ENCODE measurements at places on chromosomes 5 and 9.

GRCh38 chr9:101671567-101671966 lies 66.9 kb downstream of the GRIN3A start:
- no peak for DNase-seq

- DNase-seq, result no peak
These were observed 66.2 kb downstream of the FOXD1 start for GRCh38 chr5:73382401-73382740.

DNA sequence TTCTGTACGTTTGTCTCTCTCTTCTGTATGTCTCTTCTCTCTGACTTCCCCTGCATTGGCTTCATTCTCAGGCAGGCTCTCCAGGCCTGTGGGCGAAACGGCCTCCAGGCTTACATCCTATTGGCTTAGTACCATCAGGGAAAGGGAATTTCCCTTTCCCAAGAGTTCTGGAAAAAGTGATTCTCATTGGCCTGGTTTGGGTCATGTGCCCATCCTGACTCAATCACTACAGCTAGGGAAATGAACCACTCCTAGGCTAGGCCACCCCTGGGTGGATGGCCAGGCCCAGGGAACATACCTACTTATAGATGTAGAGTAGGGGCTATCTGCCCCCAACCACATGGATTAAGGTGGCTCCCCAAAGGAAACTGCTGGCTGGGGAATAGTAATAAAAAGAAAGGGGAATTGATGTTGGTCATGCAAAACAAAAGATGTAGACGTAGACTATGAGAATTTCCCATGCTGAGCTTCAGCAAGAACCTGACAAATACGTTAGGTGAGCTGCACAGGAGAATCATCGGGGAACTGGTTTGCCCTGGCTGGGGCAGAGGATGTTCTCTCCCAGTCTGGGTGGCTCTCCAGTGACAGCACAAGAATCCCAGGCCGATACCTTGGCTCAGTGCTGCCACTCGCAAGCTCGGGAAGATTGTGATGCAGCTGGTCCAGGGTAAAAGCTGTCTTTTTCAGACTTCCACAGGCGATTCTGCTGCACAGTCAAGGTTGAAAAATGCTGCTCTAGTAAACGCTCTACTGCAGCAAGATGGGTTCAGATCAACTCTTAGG lies 3.7 kb upstream of the EGR1 start:
- DNase-seq, result no peak

DNA sequence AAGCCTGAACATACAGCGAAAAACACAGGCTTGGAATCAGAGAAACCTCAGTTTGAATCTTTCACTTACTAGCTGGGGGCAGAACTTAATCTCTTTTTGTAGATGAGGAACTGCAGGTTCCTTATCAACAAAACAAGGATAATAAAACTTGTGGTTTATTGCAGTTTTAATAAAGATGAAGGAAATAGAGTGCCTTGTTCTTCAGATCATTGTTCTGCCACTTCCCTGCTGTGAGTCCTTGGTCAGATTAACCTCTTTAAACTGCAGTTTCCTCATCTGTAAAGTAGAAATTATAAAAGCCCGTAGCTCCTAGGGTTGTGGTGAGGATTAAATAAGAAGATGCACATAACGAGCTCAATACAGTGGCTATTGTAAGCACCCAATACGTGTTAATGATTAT lies 57.4 kb downstream of the FEM1C start:
- no peak for DNase-seq

DNA sequence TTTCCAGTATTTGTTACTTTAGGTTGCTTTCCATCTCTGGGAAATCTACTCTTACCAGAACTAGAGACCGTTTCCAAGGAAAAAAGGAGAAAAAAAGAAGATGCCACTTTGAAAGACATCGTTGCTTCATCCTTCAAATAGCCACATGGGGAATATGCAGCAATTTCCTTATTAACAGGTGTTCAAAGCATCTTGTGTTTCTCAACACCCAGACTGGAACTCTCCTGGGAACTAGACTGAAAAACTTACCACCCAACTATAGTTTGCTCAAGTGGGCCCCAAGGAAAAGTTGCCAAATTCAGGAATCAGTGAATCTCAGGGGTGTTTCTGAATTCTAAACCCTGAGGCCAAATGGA lies 80.0 kb upstream of the JAK2 start:
- no peak for DNase-seq

DNA sequence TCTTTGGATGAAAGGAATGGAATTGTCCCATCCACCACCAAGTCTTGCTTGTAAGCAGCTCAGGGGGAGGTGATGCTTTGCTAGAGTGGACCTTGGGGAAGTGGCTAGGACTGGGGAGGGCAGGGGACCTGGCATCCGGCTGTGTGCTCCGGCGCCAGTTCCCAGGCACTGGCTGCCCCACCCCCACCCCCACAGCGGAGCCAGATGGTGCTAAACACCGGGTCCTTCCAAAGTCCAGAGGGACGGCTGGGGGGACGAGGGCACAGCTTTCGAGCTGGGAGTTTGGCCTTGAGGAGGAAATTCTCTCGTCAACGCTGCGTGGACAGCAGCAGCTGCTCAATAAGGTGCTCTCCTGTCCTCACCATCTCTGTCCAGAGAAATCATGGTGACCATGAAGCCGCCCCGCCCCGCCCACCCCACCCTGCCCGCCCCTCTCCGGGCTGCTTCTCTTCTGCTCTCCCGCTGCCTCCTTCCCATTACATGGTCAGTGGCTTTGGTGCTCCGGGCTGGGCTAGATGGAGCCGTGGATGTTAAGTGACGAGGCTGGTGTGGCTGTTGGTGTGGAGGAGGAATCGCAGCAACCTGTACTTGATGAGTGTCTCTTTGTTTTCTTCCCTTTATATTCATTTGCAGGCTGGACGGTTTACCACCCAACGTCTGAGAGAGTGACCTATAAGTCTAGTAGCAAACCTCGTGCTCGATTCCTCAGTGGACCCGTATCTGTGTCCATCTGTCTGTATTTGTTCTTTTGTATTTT lies 115.7 kb downstream of the WNK2 start:
- DNase-seq, result no peak

GRCh38 chr9:135068776-135069415 lies 18.6 kb upstream of the OLFM1 start:
- no peak for DNase-seq

DNA sequence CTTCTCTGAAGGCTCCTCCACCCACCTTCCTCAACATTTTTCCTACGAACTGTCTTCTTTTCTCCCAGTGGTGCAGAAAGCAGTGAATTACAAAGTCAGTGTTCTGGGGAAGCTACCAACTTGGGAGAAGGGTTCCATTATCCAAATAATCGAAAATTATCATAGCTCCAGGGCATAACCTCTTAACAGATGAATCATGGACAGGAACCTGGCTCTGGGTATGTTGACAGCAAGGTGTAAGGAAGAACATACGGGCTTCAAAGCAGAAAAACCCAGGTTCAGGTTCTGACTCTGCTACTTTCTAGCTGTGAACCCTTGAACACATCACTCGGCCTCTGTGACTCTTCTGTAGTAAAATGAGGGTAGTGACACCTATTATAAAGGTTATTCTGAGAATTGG lies 351.3 kb downstream of the ENC1 start:
- DNase-seq, result no peak

- DNase-seq, result no peak
These were observed 30.9 kb upstream of the IRX4 start for GRCh38 chr5:1913578-1913977.

- DNase-seq, result no peak
These were observed 495.0 kb downstream of the PRELID2 start for GRCh38 chr5:145340099-145340498.

GRCh38 chr9:122904466-122904822 lies 715 bp downstream of the RC3H2 start:
- no peak for DNase-seq

- DNase-seq, result no peak
These were observed 322.5 kb downstream of the CDK5RAP2 start for GRCh38 chr9:120257483-120257882.

DNA sequence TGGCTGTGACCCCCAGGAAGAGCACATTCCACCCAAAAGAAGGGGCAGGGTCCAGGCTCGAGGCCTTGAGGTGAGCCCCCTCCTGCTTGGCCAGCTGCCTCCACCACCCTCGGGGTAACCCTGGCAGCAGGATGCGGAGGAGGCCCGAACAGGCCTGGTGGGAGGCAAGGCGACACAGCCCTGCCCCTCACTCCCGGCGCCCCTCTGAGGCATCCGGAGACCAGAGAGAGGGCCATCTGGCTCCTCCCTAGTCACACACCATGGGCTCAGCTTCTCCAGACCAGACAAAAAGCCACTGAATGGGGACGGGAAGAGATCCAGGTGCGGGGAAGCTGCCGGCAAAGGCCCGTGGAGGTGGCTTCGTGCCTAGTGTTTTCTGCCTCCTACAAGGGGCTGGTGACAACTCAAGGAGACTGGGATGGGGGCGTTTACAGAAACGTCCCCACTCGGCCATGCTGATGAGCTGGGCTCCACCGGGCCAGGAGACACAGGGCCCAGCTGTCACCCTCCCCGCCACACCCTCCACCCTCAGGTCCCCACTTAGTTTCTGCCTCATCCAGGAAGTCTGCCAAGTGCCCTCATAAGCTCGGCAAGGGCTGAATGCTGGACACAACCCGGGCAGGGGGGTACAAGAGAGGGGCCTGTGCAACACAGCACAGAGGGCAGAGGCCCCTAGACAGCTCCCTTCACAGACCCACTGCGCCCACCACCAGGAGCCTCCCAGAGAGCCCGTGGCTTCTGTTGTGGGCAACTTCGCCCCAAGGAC lies 41.9 kb downstream of the NACC2 start:
- DNase-seq, result no peak

DNA sequence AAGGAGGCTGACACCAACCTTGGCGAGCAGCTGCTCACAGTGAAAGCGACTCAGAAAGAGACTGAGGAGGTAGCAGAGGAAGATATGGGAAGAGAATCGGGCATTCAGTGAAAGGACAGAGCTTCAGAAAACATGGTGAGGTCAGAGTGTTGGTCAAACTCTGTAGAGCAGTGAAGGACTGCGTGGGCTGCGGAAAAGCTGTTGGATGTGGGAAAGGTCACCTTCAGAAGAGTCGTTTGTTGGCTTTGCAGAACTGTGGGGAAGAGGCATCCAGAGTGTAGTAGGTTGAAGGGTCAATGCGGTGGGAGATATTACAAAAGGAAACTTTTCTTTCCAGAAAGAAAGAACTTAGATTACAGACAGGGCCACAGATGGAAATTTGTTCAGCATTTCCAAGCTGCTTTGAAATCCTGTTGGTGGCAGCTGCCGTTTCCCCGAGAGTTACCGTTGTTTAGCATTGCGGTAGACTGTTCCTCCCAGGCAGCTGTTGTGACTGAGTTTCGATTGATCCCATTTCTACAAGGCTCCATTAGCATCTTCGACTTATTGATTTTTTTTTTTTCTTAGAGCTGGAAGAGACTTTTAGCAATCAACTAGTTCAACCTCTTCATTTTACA lies 58.3 kb upstream of the AFAP1L1 start:
- no peak for DNase-seq

GRCh38 chr5:143564417-143564816 lies 160.9 kb upstream of the NR3C1 start:
- no peak for DNase-seq

DNA sequence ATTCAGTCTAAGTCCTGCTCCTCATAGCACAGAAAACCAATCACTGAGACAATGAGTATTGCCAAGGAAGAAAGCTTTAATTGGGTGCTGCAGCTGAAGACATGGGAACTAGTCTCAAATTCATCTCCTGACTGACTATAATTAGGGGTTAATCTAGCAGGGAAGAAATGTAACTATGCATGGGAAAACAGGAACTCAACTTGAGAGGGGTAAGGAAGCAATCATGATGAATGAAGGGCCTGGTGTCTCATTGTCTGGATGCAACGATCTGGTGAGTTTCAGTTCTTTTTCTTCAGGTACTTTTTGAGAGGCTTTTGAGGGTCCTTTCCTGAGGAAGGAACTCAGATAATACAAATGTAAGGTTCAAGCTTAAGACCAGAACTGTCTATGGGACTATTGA lies 24.0 kb upstream of the OCLN start:
- DNase-seq, result no peak

DNA sequence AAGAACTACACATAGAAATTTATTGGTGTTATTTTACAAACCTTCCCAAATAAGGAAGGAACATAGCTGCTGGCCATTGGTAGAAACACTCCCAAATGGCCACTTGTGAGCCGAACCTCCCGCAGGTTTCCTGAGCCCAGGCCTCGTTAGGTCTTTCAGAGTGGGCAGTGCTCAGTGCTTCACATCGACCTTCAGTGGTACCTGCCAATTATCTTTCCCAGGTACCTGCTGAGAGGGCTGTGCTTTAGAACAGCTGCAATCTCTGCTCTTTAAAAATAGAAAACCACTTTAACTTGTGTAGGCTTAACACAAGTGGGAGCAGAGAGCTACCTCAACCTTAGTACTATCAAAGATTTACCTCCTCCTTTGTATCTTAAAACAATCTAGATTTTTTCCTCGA lies 334.1 kb downstream of the RFX3 start:
- no peak for DNase-seq

DNA sequence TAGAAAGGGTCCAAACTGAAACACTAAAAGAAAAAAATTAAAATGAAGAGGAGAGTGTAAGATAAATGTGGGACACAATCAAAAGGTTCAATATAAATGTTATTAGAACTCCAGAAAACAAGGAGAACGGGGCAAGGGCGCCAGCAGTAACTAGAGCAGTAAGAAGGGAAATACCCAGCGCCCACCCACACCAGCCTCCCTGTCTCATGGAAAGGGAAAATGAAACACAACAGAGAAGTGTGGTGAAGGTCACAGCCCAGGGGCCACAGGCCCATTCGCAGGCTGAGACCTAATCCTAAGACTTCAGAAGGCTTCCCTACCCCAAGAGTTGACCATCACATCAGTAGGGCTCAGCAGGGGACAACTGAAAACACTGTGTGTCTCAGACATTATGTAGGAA lies 45.8 kb upstream of the CLK4 start:
- no peak for DNase-seq

- DNase-seq, result no peak
These were observed 68.5 kb downstream of the PRLR start for GRCh38 chr5:35161652-35162273.

- DNase-seq, result no peak
These were observed 54.7 kb downstream of the SH3RF2 start for GRCh38 chr5:145991044-145991575.

- no peak for DNase-seq
These were observed 82.3 kb downstream of the CRB2 start for GRCh38 chr9:123438321-123438720.

DNA sequence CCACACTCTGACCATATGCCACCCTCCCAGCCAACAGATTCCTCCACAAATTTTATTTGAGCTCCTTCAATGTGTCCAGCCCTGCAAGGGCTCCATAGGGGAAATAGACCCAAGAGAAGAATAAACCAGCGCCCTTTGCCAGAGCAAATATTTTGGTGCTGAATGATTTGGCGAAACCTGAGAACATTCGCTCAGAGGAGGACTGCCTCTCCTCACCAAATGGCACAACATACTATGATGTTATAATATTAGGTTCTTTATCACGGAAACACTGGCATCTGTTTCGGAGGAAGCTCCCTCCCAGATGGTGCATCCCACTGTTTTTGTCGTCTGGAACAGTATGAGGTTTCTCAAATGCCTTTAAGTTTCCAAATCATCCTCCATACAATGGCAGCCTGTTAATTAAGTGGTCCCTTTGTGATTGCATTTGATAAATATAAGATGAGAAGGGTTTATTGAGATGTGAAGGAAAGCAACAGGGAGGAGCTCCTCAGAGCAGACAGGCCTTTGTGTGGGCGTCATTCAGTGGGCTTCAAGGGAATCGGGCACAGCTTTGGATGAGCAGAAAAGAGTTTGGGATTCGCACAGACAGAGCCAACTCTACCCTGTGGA lies 139.1 kb upstream of the ADRA1B start:
- DNase-seq, result no peak

Data from iPS DF 19.7 (cell line).